Colonic mucosa (tissue), 4 donors: ENCODE measurements at places on chromosomes 4 and X.

- DNase-seq = no peak
Measured at GRCh38 chrX:39718981-39719380, 378.8 kb downstream of the BCOR start.

DNA sequence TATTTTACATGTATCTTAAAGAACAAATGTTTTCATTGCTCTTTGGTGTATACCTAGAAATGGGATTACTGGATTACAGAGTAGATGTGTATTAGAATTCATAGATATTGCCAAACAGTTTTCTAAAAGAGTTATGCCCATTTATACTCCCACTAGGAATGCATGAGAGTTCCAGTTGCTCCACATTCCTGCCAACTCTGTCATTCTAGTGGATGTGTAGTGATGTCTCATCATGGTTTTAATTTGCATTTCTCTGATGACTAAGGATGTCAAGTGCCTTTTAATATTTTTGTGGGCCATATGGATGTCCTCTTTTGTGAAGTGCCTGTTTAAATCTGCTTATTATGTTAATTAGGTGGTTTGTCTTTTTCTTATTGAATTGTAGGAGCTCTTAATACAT, 65.6 kb upstream of the BMP2K start:
- no peak for DNase-seq

DNA sequence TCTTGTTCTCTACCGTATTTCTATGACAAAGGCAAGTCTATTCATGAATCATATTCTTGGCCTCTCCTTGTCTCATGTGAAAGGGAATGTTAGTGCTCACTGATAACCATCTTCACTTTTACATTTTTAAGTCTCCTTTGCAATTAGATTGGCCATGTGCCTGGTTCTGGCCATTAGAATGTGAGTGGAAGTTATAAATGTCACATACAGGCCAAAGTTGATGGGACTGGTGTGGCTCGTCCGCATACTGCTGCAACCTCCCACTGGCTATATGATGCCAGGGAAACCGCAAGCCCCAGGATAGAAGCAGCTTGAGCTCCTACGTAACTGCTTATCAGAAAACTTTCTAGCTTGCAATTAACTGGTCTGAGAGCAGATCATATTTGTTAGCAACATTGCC, 86.1 kb downstream of the MAGEC1 start:
- DNase-seq = no peak

DNA sequence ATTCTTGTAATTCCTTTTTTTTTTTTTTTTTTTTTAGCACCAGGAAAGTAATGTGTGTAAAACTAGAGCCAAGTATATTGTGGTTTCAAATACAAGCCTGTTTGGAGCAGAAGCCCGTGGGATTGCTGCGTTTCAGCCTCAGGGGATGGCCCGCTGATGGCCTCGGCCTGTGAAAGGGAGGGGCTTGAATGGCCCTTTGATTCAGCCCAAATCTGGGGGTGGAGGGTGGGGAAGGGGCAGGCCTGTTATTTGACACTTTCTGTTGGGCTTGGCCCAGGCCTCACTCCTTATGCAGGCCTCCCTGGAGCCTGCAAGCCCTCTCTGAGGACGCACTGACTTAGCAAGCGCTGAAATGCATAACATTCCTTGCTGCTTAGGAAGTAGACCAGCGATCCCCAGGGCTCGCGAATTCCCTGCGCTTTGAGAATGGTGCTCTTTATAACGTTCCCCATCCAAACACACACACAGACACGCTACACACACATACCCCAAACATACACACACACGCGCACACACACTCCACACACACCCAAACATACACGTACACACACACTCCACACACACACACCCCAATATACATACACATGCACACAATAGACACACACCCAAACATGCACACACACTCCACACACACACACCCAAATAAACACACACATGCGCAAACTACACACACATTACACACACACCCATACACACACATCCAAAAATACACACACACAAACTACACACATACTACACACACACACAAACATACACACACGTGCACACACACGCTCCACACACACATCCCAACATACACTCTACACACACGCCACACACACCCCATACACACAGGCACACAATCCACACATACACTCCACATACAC, 29.6 kb downstream of the TLR10 start:
- peak; percentile 58 for DNase-seq

GRCh38 chr4:111483375-111484169, 661.7 kb upstream of the FAM241A start:
- DNase-seq = no peak

DNA sequence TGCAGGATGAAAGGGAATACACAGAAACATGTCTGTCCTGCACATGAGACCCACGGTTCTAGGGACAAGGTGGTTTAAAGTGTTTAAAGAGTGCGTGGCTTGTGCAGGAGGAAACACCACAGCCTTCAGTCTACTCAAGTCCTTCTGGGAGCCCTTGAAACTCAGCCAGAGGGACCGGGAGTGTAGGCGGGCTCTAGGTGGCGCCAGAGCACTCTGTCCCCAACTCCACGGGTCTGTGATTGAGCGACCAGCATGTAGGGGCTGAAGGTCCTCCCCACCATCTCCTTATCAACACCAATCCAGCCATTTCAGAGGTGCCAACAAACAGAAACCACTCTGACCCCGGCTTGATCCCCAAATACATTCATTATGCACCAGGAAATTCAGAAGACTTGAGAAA, 82.0 kb upstream of the CLDN34 start:
- DNase-seq = peak; percentile 57

- DNase-seq = no peak
Measured at GRCh38 chr4:73902038-73902637, 32.9 kb downstream of the CXCL1 start.

DNA sequence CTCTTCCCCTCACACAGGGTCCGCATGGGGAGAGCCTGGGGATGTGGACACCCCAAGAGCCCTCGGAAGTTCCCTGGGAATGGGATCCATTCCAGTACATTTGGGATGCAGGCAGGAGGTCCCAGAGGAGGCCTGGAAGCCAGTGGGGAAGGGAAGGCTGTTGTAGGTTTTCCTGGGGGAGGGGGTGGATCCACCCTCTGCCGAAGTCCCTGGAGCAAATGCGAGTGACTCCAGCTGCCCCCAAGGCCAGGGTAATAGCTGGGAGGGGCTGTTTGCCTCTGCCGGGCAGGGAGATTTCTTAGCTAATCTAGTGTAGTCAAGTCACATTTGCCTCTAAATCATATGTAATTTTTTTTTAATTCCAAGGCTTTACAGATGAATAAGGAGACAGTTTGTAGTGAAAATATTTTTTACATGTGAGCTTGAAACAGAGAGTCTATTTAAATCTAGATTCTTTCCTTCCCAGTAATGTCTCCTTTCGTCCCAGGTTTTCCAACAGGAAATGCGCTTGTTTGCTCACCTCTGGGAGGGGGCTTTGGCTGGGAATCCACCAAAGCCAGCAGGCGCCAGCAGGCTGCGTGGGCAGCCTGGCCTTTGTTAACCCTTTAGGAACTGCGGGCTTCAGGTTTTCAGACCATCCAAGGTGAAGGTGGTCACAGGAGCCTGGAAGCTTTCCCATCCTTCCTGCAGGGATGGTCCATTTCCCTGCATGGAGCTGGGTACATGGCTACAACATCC, 26.8 kb downstream of the SH3TC1 start:
- DNase-seq = no peak

DNA sequence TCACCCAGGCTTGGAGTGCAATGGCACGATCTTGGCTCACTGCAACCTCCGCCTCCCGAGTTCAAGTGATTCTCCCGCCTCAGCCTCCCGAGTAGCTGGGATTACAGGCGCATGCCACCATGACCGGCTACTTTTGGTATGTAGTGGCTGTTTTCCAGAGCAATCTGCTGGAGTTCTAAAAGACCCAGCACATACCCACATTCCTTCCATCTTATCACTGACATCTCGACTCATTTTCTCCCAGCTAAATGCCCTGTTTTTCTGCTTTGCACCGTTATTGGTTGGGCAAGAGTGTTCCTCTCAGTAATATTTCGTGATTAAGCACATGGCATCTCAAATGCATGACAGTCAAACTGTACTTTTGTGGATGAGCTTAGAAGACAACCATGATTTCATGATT, 53.7 kb downstream of the PRKX start:
- no peak for DNase-seq

GRCh38 chrX:124239324-124239723, 93.1 kb upstream of the TEX13D start:
- no peak for DNase-seq

GRCh38 chr4:155705664-155706063, 39.0 kb downstream of the GUCY1A1 start:
- no peak for DNase-seq

DNA sequence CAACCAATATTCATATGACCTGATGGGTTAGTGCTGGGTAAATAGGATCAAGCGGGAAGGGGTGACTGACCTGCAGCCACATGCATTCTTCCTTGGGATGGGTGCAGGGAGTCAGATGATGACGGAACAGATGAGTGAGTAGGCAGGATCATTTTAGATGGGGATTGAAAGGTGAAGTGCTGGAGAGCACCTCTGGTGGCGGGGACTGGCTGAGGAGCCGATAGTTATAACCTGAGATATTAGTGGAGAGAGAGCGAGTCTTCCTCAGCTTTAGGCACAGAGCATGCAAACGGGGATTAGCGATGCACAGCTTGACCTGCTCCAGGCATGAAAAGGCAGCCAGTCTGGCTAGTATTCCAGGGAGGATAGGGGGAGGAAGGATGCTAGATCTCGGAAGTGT, 99.1 kb downstream of the AFF1 start:
- DNase-seq = no peak
